ENCODE measurements at places on chromosomes 3 and 15.

GRCh38 chr15:69763831-69764230 lies 311.2 kb downstream of the RPLP1 start:
- DNase-seq, result no peak

- no peak for DNase-seq
Observed at GRCh38 chr3:42533161-42533897, 30.9 kb downstream of the VIPR1 start.

- no peak for DNase-seq
Observed at GRCh38 chr3:16448639-16449070, 64.8 kb downstream of the RFTN1 start.

DNA sequence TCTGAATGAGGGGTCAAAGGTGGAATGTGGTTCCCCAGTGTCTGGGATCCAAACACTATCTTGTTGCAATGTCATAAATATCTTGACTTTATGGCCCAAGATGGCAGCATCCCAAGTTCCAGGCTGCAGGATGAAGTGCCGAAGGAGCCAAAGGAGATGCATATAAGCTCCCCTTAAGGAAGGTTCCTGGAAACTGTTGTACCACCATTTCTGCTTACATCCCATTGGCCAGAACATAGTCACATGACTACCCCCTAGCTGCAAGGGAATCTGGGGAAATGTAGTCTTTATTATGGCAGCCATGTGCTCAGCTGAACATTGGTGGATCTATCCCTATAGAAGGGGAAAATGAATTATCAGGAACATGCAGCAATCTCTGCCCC lies 54.3 kb downstream of the BDH1 start:
- no peak for DNase-seq

DNA sequence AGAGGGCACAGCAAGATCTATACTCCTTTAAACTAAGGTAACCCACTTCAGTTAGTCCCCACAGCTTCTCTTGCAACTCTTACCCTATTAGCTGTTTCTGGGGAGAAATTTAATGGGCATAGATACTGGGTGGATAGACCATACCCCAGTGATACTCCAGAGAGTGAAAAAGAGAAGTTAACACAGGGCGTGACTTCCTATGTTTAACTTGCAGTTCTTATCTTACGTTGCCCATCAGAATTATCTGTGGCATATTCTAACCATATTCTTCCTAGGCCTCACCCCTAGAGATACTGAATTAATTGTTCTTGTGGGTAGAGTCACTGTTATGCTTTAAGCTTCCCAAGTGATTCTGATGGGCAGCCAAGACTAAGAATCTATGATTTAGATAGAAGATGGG lies 485.4 kb upstream of the TPRG1 start:
- no peak for DNase-seq

- DNase-seq, result no peak
Observed at GRCh38 chr3:111326144-111326995, 215.6 kb upstream of the CD96 start.

DNA sequence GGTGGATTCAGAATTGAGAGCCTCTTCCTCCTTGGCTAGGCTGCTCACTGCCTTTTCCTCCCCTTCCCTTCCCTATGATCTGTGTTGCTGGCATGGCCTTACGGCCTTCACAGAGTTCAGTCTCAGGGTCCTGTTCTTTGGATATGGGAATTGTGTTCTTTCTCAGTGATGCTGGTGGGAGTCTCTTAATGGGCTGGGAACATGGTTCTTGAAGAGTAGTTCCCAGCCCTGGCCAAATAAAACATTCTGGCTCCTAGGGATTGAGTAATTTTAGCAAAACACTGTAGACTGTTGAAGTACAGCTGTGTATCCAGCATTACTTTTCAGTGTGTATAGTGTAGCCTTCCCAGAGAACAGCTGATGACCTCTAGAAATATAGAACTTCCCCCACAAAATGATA lies 22.6 kb upstream of the FILIP1L start:
- no peak for DNase-seq

DNA sequence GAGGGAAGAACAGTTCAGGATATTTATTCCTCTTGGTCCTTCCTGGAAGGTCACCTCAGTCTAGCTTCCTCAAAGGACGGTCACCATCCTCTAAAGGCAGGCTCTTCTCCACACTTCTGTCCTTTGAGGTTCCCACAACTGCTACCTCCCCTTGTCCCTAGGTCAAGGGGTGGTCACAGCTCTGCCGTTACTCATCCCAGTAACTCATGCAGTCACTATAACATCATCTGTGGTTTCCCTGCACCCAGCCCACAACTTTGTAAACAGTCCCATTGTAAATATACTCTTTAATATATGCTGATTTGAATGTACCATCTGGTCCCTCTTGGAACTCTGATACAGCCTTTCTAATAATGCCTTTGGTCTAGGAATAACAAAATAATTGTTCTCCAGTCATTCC lies 887.4 kb downstream of the FHIT start:
- DNase-seq, result no peak

DNA sequence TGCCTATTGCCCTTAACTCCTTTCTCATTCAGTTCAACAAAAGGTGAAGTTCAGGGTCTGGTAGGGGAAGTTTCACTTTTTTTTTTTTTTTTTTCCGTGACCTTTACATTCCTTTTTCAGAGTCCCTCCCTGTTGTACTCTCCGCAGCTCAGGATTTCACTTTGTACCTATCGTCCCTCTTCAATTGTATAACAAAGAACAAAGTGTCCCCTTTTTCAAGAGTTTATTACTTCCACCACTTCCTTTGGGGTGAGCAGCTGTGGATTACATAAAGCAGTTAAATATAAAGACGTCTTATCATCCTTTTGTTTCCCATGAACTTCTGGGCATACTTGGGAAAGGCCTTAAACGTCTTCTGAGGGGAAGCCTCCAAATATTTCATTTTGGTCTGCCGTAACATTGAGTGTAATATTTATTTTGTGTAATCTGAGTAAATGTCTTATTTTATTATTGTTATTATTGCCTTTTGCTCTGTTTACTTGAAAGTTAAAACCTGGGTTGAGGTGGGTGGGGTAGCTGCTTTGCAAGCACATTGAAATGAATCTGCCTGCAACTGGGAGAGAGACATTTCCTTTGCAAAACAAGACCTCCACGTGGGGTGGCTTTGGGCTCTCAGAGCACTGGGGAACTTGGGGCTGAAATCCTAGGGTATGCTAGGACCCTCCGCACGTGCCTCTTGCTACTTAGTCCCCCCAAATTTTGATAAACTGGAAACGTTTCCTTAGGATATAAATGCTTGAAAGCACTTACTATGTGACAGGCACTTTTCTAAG lies 169.4 kb downstream of the MCTP2 start:
- DNase-seq, result no peak

- no peak for DNase-seq
Observed at GRCh38 chr3:55244247-55244646, 242.9 kb downstream of the WNT5A start.
